ENCODE measurements at places on chromosomes 11 and 22. TPM values are rescaled to one million over a fixed set of nuclear protein-coding genes. Genes with fewer than 3 reads are reported as not detected.
A peak's percentile ranks its signal among the peaks of the same experiment; 100 is the strongest.

DNA sequence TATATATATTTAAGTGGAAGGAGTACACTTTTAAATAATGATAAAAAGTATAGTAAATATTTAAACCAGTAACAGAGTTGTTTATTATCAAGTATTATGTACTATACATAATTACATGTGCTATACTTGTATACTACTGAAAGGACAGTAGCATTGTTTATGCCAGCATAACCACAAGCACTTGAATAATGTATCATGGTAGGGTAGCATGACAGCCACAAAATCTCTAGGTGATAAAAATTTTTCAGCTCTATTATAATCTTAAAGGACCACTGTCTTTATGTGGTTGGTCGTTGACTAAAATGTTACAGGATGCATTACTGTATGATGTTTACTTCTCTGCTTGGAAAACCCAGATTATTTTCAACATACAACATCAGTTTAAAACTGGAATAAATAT is 349.2 kb downstream of the CASP12 start:
- no peak for DNase-seq

GRCh38 chr11:44203270-44204043 is 106.5 kb downstream of the ALX4 start:
- no peak for DNase-seq

DNA sequence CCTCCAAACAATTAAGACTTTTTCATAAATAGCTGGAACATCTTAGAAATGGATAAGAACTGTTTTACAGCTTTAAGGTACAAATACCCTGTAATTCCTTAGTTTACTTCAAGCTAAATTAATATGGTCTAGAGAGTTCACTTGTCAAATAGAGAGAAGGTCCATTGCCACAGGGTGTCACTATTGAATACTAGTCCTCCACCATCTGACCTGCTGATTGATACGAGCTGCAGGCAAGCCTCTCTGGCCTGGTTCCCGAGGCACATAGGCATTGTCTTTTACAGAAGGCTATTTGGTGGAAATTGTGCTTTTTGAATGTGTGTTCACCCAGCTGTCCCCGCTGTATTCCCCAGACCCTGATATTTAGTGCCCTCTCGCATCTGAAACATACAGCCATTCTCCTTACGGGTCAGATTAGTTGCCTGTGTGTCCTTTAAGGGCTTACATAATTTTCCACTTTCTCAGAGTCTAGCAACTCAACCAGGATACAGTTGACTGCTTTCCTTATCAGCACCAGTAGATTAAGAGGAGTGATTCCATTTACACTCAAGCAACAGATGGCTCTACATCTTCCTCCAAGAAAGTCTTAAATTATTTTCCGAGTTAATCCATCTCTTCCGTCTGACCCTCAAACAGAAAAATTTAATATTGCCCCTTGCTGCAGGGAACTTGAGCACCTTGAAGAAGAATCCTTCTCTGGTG is 788.8 kb upstream of the FAT3 start:
- DNase-seq, result no peak

DNA sequence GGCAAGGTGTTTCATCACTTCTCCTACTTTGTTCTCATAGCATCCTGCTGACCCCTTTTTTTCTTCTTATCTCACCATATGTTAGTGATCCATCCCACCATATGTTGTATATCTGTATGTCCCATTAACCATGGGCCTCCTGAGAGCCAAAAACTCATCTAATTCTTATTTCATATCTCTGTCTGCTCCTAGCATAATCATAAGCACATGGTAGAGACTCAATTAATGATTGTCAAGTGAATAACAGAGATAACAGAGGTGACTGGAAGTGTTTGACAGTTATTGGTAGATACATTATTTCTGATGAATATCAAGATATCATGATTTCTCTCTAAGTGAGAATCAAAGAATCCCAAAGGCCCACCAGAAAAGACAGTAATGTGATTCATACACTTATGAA is 138.1 kb upstream of the MPPED2 start:
- DNase-seq, result no peak

Gene KRTAP5-1
- not detected for total RNA-seq

GRCh38 chr11:13210424-13210823 is 67.2 kb upstream of the BMAL1 start:
- DNase-seq, result no peak

DNA sequence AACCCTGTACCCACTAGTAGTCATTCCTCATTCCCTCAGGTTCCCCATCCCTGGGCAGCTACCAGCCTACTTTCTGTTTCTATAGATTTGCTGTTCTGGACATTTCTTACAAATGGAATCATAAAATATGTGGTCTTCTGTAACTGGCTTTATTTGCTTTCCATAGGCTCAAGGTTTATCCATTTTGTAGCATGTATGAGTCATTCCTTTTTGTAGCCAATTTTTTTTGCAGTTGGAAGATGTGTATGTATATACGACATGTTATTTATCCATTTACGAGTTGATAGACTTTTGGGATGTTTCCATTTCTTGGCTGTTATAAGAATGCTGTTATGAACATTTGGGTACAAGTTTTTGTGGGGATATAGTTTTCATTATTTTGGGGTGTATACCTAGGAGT is 130.6 kb downstream of the WNT11 start:
- DNase-seq, result no peak

Gene SAAL1
- 52.3 TPM for total RNA-seq

DNA sequence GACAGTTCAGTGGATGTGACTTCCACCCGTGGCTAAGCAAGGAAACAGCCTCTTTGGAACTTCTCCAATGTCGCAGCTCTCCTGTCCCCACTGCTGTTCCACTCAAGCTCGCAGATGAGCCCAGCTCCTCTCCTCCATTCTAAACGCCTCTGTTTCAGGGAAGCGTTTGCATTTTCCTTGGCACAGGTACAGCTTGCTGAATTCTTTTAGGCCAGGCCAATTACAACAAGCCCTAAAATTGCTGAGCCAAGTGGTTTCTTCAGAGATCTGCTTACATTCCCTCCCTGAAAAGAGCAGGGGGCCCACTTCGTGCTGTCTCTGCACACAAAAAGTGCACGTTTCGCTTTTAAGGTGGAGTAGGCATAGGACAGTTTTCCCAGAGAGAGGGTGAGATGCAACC is 91.5 kb upstream of the BLID start:
- no peak for DNase-seq

Gene MMP10
- not detected for total RNA-seq

DNA sequence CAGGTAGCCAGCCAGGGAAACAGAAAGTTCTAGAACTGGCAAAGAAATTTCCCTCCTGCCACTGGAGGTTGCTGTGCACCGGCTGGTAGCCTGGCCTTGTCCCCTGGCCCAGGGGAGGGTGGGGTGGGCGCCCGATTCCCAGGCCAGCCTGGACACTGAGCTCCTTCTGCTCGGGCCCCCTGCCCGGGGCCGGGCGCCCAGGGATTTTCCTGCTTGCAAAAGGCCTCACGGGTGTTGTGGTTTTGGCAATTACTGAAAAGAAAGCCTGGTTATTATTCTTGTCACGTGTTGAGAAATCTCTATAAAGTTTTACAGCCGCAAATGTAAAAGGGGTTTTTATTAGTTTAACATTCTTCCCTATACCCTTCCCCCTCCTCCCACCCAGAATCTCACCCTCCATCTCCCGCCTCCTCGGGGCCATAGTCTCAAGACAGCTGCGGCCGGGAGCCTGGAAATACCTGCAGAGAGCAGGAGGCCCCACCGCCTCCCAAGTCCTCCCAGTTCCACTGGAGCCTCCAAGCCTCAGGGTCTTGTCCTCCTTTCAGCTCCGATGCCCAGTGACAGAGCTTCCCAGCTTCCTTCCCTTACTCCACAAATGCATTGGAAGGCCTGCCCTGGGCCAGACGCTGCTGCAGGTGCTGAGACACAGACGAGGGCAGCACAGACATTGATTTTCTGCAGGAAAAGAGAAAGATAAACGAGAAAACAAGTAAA is 1515.6 kb downstream of the TBC1D22A start:
- no peak for DNase-seq

- no peak for DNase-seq
These were observed 37.6 kb upstream of the BIRC3 start for GRCh38 chr11:102279641-102280170.

GRCh38 chr11:111063726-111064517 is 181.6 kb upstream of the POU2AF2 start:
- DNase-seq, result no peak

Gene ARHGEF12
- total RNA-seq, result 31.8 TPM

DNA sequence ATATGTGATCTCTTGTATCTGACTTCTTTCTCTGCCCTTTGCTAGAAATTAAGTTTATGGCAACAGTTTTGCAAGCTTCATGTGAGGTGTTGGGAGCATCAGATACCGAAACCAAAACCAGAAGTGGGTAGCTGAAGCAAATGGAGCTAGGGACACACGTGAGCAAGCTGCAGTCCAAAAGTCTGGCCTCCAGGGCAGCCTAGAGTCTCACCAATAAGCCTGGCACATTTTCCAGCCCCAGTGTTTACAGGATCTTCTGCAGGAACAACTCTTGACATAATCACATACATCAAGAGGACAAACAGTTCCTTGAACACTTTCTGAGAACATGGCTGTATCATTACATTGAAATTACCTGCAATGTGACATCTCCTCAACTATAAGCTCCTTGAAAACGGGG is 114.1 kb downstream of the LARGE1 start:
- DNase-seq, result peak; percentile 53

GRCh38 chr11:81022057-81022456 is 1581.2 kb upstream of the TENM4 start:
- no peak for DNase-seq

DNA sequence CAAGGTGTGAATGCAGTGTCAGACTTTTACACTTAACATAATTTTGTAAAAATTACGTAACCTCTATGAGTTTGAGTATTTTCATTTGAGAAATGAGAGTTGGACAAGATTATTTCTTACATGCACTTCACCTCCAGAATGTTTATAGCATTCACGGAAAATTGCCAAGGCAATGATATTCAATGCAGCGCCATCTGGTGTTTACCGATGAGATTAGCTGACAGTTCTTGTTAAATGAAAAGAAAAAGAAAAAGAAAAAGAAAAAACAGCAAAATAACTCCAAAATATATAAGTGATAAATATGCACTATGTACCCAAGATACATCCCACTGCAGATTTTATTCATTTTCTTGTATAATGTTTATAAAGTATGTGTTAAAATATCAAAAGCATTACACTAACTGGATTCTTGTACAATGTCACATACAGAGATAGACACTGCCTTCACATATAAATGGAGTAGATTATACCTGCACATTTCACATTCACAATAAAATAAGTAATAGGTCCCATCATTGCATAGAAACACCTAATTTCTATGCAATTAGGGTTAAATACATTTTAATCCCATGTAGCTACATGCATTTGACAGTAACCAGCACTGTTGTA is 976.3 kb upstream of the FAT3 start:
- DNase-seq, result peak; percentile 45

- DNase-seq, result no peak
These were observed 242.2 kb downstream of the DCDC1 start for GRCh38 chr11:31127290-31127689.

DNA sequence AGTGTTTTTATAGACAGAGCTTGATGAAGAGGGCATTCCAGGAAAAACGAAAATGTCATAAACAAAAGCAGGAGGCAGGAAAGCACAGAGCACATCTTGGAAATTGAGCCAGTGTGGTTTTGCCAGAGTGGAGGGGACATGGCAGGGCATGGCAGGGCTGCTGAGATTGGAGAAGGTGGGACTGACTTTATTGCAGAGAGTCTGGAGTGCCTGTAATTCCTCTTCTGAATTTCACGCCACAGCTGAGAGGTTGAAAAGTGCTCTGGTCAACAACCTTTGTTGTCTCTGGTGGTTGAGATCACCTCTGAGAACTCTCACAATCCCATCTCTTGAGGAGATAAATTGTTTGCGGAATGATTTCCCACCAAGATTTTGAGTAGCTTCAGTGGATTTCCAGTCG is 16.4 kb downstream of the SLC5A1 start:
- DNase-seq, result no peak

Gene SCN4B
- total RNA-seq, result not detected

Gene GAL3ST1
- not detected for total RNA-seq

GRCh38 chr11:64144587-64145472 is 21.1 kb downstream of the MACROD1 start:
- no peak for DNase-seq

DNA sequence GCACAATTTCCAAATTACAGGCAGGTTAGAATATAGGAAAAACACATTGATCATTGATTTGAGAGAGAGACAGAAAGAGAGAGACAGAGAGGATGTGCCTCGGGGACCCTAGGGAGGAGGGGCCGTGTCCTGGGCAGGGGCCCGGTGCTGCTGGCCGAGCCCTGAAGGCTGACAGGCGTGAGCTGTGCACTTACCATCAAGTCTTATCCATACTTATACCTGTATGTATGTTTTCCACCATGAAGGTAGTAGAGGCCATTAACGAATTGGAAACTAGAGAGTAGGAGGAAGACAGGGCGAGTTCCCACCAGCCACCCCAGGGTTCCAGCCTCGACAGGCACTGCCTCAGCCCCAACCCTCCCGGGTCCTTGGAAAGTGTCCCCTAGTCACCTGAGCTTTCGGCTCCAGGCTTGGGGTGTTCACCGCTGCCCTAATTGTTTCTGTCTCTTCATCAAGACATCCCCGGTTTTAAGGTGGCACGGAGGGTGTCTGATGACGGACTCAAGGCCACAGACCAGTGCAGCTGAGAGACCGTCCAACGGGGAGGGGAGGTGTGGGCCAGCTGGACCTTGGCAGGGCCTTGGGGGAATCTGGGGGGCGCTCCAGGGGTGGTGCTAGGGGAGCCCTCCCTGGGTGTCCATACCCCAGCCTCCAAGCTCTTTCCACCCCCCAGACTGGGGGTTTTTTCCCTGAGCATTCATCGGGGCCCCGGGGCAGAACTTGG is 431.3 kb downstream of the TBC1D22A start:
- no peak for DNase-seq

DNA sequence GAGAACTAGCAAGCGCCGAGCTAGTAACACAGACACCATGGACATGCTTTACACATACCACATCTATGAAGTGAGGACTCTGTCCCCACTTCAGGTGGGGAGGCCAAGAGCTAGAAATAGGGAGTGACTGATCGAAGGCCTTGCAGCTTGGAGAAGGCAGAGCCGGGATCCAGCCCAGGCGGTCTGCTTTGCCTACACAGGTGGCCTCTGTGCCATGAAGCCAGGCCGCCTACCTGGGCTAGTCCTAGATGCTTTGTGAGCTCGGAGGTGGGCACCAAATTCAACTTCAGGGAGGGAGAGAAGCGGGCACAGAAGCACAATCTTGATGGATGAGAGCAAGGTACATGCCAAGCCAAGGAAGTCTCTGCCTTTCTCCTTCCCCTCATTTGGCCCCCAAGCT is 117.2 kb downstream of the TIMP3 start:
- DNase-seq, result no peak

- no peak for DNase-seq
These were observed 116.7 kb downstream of the KCNQ1OT1 start for GRCh38 chr11:2582946-2583604.

GRCh38 chr11:124090996-124091395 is 24.3 kb upstream of the VWA5A start:
- DNase-seq, result no peak

DNA sequence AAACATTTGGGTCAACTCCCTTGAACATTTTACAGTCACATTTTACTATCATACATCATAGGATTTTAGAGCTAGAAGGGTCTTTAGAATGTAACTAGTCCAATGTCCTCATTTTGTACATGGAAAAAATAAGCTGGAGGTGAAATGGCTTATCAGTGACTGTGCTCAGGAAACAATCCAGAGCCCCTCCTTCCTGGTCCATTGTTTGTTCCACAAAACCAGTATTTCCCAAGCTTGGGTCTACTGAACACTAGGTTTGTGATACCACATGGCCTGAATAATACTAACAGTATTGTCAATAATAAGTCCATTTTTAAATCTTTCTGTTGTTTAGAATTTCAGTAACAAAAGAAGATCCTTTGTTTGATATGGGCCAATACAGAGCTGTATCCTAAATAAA is 27.1 kb downstream of the PDGFD start:
- no peak for DNase-seq
